ENCODE measurements at places on chromosomes 3 and 15. TPM values are rescaled to one million over a fixed set of nuclear protein-coding genes. Genes with fewer than 3 reads are reported as not detected.

Gene PRR20G
- total RNA-seq = not detected

DNA sequence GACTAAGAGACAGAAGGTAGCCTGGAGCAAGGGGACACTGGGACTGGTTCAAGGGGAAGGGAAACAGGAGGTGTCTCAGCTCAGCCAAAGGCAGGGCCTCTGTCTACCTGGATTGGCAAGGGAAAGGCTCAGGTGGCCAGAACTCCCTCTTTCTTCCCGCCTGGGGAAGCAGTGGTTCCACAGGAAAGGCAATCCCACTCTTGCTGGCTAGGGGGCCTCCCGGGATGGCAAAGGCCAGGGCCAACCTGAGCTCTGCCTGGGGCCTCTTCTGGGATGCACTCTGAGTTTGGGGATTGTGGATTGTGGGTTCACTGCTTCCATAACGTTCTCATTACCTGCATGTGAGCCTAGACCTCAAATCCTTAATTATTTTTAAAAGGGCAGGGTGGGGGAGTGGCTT, 13.0 kb upstream of the PARP6 start:
- H3K4me1 ChIP-seq = no peaks in the 10 kb centered on the region
- no peaks in the 10 kb centered on the region for H3K27me3 ChIP-seq
- H3K36me3 ChIP-seq = no peaks in the 10 kb centered on the region
- no peak overlapping the region for H3K4me3 ChIP-seq
- H3K27ac ChIP-seq = no peak overlapping the region

Gene MGLL
- total RNA-seq = 6.9 TPM

Gene PRSS50
- 0.60 TPM for total RNA-seq

GRCh38 chr15:36944442-36944841, 155.9 kb downstream of the MEIS2 start:
- no peak overlapping the region for H3K27ac ChIP-seq
- H3K4me1 ChIP-seq = peaks cover 3% of the 10 kb centered on the region
- H3K4me3 ChIP-seq = no peak overlapping the region

DNA sequence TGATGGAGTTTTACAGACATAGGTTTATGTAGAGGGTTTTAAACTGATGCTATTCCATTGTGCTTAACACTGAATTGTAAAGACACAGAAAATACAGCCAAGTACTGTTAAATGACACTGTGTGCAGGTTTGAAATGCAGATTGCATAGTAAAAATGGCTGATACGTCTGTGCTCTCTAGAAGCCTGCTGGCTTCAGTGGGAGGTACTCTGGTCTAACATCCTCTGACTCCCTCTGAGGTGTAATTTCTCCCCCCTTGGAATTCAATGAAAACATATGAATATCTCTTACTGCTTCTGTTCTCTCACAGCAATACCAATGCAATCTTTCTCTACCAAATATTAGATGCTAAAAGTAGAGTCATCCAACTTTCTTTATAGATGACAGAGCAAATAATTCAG, 176.6 kb downstream of the SLC9A9 start:
- H3K4me3 ChIP-seq = no peak overlapping the region
- DNase-seq = no peak
- H3K36me3 ChIP-seq = no peaks in the 10 kb centered on the region
- no peaks in the 10 kb centered on the region for H3K27me3 ChIP-seq

DNA sequence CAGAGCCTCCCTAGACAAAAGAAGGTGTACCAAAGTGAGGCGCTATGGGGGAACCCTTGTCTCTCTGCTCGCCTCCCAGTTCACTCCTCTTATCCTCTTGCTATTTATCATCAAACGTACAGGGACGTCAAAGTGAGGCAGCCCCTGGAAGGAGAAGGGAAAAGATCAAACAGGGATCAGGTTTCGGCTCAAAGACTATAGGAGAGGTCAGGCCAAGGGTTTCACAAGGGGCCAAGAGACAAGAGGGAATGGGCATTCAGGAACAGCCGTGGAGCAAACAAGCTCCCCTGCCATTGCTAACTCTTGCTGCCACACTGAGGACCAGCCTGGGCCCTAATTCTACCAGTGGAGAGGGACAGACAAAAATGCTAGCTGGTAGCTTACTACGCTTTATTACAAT, 168.7 kb downstream of the GREM1 start:
- no peak overlapping the region for H3K4me3 ChIP-seq
- DNase-seq = no peak
- H3K4me1 ChIP-seq = no peaks in the 10 kb centered on the region
- no peak overlapping the region for H3K27ac ChIP-seq
- no peaks in the 10 kb centered on the region for H3K36me3 ChIP-seq

DNA sequence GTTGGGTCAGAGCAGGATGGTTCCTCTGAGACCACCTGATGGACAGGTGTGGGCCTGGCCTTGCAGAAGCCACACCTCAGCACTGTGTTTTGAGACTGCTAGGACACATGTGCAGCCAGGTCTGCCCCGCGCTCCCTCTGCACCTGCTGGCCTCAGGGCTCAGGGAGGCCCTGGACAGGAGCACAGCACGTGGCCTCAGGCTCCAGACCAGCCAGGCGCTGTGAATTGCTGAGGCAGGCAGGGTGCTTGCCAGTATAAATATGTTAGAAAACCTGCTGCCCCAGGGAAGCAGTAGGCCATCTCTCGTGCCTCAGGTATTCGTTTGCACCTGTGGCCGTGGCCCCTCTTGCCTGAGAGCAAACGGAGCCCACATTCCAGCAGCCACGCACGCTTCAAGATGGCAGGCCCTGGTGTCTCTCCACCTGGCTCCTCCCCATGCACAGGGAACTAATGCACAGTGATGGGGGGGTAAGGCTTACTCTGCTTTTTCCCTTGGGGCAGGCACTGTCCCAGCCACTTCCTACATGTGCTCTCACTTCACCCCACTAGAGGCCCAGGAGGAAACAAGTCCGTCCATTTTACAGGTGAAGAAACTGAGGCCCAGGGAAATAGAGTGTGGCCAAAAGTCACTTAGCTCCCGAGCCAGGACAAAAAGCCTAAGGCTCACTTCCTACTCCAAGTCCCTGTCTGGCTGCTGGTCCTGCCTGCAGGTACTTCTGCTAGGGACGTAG, 20.4 kb downstream of the SEC61A1 start:
- peaks cover 6% of the 10 kb centered on the region for H3K4me1 ChIP-seq
- H3K27me3 ChIP-seq = no peaks in the 10 kb centered on the region
- H3K36me3 ChIP-seq = no peaks in the 10 kb centered on the region
- DNase-seq = no peak

Gene TTLL13
- 0.15 TPM for total RNA-seq

GRCh38 chr3:55630280-55630920, 143.3 kb upstream of the WNT5A start:
- H3K27me3 ChIP-seq = no peaks in the 10 kb centered on the region
- H3K36me3 ChIP-seq = no peaks in the 10 kb centered on the region
- no peak overlapping the region for H3K27ac ChIP-seq
- H3K4me1 ChIP-seq = peaks cover 2% of the 10 kb centered on the region
- no peak overlapping the region for H3K4me3 ChIP-seq
- DNase-seq = no peak

GRCh38 chr3:116663161-116664110, 46.1 kb upstream of the TUSC7 start:
- H3K4me1 ChIP-seq = no peaks in the 10 kb centered on the region
- H3K27ac ChIP-seq = no peak overlapping the region

DNA sequence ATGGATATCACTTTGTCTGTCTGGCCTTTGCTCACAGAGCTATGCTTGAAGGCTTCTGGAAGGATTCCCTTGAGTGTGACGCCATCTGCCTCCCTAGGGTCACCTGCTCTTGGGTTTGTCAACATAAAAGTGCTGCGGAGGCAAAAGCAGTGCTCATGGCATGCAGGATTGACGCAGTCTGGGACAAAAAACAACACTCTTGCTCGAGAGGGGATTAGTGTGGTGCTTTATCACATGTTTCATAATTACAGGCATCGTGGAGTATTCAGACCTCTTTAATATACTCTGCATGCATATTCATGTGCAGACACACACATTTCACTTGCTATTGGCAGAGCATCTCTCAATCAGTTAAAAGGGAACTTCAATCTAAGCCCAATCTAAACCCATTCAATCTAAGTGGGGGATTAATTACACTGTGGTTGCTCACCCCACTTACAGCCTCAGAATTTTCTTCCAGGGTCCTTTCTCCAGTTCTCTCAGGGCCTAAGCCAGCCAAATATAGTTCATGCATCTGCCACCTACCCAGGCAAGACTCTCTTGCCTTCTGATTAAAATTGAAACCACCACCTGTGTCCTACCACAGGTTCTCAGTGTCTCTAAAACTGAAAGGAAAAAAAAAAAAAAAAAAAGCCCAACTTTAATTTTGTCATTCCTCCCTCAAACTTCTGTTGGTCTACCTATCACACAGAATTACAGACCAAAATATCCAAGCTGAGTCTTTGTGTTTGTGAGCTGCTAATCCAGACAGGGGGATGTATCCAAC, 75.6 kb downstream of the BFSP2 start:
- H3K36me3 ChIP-seq = no peaks in the 10 kb centered on the region
- no peak overlapping the region for H3K4me3 ChIP-seq

DNA sequence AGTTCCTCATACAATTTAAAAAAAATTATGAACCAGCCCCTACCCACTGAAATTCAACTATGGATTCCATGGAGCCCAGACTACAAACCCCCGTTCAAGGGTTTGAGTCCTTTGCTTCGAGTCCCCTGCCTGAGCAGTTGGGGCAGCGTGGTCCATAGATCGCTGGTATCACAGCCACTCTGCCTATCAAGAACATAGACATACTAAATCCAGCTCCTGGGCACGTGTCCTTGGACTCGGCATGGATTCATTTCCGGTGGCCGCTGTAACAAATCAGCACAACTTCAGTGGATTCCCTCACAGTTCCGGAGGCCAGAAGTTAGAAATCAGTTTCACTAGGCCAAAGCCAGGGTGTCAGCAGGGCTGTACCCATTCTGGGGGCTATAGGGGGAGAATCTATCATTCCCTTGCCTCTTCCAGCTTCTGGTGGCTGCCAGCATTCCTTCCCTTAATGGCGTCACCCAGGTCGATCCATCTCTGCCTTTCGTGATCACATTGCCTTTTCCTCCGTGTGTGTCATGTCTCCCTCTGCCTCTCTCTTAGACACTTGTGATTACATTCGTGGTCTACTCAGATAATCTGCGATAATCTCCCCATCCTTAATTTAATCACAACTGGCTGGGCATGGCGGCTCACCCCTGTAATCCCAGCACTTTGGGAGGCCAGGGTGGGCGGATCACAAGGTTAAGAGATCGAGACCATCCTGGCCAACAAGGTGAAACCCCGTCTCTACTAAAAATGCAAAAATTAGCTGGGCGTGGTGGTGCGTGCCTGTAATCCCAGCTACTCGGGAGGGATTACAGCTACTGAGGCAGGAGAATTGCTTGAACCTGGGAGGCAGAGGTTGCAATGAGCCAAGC, 4.6 kb upstream of the TMEM44 start:
- H3K4me3 ChIP-seq = no peak overlapping the region
- no peak for DNase-seq
- no peaks in the 10 kb centered on the region for H3K4me1 ChIP-seq
- H3K36me3 ChIP-seq = no peaks in the 10 kb centered on the region
- H3K27me3 ChIP-seq = no peaks in the 10 kb centered on the region

- no peak overlapping the region for H3K4me3 ChIP-seq
- no peak for DNase-seq
- H3K4me1 ChIP-seq = no peaks in the 10 kb centered on the region
- H3K36me3 ChIP-seq = no peaks in the 10 kb centered on the region
Measured at GRCh38 chr3:33103480-33103879, 6.5 kb upstream of the GLB1 start.

Gene C3orf20
- 0.12 TPM for total RNA-seq

- H3K27me3 ChIP-seq = no peaks in the 10 kb centered on the region
- no peaks in the 10 kb centered on the region for H3K4me1 ChIP-seq
- H3K27ac ChIP-seq = no peak overlapping the region
- no peaks in the 10 kb centered on the region for H3K36me3 ChIP-seq
- no peak for DNase-seq
Measured at GRCh38 chr15:100987143-100987542, 68.0 kb downstream of the LRRK1 start.

DNA sequence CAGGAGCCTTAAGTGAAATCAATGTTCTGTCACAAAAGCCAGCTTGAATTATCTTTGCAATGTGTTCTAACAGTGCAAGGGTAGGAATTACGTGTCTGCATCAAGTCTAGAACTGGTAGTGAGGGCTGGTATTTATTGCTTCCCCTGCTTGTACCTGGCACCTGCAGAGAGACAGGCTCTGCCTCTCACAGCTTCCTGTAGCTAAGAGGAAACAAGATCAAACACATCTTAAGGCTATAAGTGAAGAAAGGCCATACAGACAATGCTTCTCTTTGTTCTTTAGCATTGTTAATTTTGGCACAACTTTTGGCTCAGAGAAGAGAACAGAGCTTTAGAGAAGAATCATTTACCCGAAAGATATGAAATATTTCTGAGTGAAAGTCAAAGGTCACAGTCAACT, 479.9 kb downstream of the GRM7 start:
- H3K27ac ChIP-seq = no peak overlapping the region
- no peaks in the 10 kb centered on the region for H3K36me3 ChIP-seq

- no peaks in the 10 kb centered on the region for H3K4me1 ChIP-seq
- no peaks in the 10 kb centered on the region for H3K36me3 ChIP-seq
- H3K27ac ChIP-seq = no peak overlapping the region
- no peaks in the 10 kb centered on the region for H3K27me3 ChIP-seq
- no peak for DNase-seq
Measured at GRCh38 chr15:97921296-97921865, 39.1 kb upstream of the ARRDC4 start.

Gene HOMER2
- total RNA-seq = 20.4 TPM

DNA sequence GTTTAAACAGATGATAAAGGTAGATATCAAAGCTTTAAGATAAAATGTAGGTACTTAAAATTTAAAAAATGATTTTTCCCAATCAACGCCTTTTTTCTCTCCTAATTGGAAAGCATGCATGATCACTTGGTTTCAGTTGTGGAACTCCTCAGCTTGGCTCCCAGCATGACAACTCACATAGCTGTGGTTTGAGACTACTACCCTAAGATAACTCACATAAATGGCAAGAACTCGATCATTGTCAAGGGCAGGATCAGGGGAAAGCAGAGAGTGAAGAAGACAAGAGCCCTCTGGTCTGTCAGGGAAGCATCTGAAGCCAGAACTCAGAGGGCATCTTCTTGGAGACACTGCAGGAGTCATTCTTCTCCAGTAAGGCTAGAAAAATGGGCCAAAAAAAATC, 516.7 kb downstream of the NTRK3 start:
- H3K27me3 ChIP-seq = no peaks in the 10 kb centered on the region
- no peak overlapping the region for H3K4me3 ChIP-seq
- no peak for DNase-seq
- no peaks in the 10 kb centered on the region for H3K36me3 ChIP-seq
- H3K4me1 ChIP-seq = no peaks in the 10 kb centered on the region
- H3K27ac ChIP-seq = no peak overlapping the region

Gene GABRB3
- total RNA-seq = 5.6 TPM

GRCh38 chr15:80584561-80584964, 110.5 kb upstream of the ABHD17C start:
- no peak overlapping the region for H3K27ac ChIP-seq
- DNase-seq = no peak
- H3K27me3 ChIP-seq = no peaks in the 10 kb centered on the region
- no peak overlapping the region for H3K4me3 ChIP-seq

DNA sequence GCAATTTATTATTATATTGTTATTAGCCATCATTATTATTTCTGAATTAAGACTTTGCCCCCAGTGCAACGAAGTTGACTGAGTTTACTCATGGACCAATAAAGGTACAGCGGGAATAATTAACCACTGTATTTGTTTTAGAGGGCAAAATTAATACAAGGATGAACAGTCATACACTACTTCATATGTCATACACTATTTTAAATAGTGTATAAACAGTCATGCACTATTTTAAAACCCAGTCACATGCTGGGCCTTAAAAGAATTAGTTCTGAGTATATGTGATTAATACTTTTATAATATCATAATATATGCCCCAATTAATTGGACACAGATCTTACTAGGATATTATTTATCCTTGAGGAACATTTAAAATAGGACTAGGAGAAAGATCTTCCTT, 125.3 kb upstream of the NANOGP8 start:
- no peak overlapping the region for H3K4me3 ChIP-seq
- no peaks in the 10 kb centered on the region for H3K27me3 ChIP-seq
- no peaks in the 10 kb centered on the region for H3K36me3 ChIP-seq
- no peak for DNase-seq
- H3K27ac ChIP-seq = no peak overlapping the region
